Body of pancreas (tissue), 4 donors: ENCODE measurements at places on chromosomes 7 and 10.

DNA sequence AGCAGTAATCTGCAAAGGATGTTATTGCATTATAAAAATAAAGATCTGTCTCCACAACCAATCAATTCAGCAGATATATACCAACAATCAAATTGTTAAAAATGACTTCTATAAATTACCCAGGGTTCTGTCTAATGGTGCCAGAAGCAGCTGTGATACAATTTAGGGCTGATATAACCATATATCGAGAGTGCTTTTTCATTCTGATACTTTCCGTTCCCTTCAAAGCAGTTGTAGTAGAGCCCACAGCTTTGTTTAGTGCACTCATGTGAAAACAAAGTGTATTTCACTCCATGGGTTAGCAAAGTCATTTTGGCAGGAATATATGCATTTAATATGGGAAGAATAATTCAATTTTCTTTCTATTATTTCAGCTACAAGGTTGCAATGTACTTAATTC is 83.1 kb upstream of the CHCHD3 start:
- DNase-seq, result no peak

DNA sequence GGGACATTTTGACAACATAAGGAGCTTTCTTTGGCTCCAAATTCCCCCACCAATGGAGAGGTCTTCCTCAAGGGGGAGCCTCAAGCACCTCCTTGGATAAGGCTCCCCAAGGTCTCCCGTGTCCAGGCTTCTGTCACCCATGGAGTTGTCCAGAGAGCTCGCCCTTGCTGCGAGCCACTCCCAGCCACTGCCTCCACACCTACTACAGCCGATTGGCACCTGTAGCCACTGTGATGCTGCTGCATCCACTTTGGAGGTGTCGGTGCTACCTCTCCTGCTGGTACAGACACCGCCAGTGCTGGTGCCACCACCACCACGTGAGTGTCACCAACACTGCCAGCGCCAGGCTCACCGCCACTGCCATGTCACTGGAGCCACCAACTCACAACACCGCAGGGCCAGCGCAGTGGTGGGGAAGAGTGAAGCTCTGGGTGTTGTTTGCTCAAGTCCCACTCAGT is 22.1 kb upstream of the ENO4 start:
- no peak for DNase-seq

GRCh38 chr7:123757095-123757494 is 8.3 kb upstream of the WASL start:
- DNase-seq, result no peak

GRCh38 chr7:4297165-4297917 is 384.8 kb upstream of the FOXK1 start:
- DNase-seq, result no peak

GRCh38 chr10:127278001-127278400 is 81.6 kb upstream of the INSYN2A start:
- no peak for DNase-seq

GRCh38 chr7:128703609-128704241 is 31.6 kb downstream of the GARIN1A start:
- no peak for DNase-seq

DNA sequence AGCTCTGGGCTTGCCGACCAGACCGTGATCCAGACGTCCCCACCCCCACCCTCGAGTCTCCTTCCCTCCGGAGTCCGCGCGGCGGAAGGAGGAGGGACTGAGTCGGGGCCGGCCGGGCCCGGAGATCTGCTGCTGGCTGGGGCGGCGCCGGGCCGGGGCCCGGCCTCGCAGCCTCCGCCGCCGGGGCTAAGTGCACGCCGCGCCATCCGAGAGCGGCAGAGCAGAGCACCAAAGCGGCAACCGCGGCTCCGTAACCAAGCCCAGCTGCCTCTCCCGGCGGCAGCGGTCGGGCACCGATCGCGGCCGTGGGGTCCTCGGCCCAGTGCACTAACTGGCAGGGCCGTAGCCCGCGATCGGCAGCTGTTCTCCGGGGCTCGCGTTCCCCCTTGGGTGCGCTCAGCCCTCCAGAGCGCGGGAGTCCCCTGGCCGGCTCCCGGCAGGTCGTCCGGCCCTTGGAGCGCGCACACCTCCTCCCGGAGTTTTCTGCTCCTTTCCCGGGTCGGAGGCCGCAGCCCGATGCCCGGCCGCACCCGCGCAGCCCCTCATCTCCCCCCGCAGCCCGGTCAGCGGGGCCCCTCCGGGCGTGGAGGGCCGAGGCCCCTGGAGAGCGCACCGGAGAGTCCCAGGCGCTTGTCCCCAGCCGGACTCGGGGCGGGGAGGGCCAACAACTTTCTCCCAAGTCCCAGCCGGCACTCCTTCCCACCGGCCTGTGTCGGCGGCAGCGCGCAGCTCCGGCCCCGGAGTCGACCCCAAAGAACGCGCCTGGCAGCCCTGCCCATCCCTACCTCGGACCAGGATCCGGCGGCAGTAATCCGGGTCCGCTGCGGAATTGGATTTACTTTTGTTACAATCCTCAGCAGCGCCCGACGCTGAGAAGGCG is 799 bp downstream of the VAX1 start:
- DNase-seq, result peak; percentile 22

GRCh38 chr10:67657775-67658174 is 38.2 kb downstream of the CTNNA3 start:
- DNase-seq, result no peak

DNA sequence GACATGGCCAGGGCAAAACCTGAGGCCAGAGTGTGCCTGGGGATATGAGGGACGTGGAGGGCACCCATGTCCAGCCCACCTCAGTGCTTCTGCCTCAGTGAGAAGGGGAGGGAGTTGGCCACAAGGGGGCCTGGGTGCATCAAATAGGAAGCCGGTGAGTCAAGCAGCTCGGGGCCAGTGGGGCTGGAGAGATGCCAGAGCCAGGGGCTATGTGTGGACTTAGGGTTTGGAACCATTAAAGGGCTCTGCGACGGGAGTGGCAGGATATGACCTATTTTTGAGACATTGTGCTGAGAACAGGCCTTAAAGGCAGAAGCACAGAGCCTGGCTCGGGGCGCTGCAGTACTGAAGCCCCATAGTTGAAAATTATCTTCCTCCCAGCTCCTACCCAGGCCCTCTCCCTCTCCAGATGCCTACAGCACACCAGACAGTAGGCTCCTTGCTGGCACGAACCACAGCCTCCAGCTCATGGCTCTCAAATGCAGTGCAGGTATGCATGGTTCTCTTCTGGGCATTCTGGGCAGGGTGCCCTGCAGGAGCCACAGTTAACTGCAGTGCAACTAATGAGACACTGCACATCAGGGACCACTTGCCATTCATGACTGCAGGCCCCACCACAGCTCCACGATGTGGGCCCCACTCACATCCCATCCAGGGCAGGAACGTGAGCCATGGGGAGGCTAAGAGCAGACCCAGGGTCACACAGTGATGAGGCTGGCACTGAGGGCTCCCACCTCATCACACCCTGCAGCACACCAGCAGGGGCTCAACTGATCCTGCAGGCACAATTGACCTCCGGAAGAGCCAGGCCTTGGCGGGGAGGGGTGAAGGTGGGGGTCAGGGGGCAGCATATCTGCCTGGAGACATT is 7.2 kb upstream of the PGAM2 start:
- DNase-seq, result peak; percentile 52

- DNase-seq, result no peak
Measured at GRCh38 chr7:29956487-29956836, 33.1 kb downstream of the SCRN1 start.

DNA sequence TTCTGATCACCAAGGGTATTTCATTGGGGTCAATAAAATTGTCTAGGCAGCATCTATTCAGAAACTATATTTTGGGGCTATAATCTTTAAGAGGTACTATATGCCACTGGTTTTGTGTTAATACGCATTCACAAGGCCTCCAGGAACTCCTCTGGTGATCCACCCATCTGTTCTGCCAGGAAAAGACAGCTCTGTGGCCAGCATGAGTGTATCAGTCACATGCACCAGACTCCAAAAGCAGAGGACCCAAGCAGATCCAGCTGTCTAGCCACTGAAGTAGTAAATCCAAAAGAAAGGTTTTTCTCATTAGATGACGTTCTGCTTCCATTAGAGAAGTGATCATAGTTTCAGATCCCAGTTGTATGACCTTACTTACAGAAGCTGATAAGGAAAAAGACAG is 199.6 kb upstream of the CELF2 start:
- peak; percentile 31 for DNase-seq

DNA sequence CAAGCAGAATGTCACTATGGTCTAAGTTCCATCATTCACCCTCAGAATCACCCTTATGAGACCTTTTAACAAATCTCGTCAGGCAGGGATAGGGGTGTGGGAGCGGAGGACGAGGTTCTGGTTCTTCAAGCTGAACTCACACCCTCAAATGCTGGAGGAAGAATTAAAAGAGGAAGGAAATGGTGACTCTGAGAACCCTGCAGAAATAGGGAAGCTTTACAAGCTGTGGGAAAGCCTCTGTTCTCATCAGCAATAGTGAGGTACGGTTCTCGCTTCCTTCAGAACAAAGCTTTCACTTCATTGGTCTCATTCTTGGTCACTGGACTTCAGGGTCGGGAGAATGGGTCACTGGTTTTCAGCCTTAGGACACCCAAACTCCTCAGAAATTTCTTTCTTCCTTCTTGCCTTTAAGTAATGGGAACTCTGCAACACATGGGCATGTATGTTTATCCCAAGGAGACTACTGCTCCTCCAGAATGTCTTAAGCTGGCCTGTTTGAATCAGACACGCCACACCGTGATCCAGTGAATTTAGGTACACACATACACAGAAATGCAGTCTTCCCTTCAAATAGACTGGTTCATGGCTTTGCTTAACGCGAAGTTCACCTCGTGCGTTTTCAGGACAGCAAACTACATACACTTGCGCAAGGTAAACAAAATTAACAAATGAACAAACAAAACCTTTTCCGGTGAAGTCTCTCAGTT is 226.0 kb downstream of the SFMBT2 start:
- no peak for DNase-seq

DNA sequence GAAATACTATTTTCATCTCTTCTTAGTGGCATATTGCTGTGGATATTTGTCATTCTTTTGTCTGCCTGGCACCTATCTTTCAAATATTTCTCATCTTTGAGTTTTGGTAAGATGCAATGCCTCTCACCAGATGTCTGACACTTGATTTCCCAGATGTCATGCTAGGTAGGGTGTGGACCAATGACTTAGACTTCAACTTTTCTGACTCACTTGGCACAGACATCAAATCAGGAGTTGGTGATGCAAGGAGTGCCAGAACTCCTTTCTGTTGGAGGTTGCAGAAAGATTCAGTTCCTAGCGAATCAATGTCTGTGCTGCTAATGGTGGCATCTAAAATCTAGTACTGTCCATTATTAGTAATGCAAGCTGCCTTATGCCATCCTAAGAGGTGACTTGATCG is 216.9 kb upstream of the FERD3L start:
- no peak for DNase-seq

DNA sequence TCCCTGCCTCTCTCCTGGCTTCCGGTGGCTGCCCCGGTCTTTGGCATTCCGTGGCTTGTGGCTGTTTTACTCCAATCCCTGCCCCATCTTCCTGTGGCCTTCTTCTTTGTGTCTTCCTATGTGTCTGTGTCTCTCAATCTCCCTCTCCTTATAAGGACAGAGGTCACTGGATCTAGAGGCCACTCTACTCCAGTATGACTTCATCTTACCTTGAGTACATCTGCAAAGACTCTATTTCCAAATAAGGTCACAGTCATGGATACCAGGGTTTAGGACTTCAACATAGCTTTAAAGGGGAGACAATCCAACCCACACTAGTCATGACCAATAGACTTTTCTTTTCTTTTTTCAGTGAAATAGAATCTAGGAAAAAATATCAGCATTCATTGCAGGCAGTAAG is 153.3 kb upstream of the INSYN2A start:
- no peak for DNase-seq

DNA sequence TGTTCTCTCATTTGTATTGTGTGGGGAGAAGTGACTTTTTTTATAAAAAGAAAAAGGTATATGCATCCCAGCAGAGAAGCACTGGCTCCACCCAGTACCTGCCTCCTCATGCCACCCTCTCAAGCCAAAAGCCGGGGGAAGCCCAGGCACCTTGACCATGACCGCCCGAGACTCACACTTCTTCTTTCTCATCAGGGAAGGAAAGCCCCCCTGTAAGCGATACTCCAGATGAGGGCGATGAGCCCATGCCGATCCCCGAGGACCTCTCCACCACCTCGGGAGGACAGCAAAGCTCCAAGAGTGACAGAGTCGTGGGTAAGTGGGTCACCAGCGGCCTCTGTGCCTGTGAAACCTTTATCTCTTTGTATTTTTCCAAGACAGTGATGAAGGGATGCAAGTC is 22.9 kb downstream of the IKZF1 start:
- no peak for DNase-seq

GRCh38 chr7:111630862-111631261 is 68.6 kb upstream of the IMMP2L start:
- no peak for DNase-seq

- DNase-seq, result no peak
Measured at GRCh38 chr7:51591223-51591622, 274.6 kb upstream of the COBL start.

- DNase-seq, result no peak
Measured at GRCh38 chr7:1741751-1742554, 71.9 kb downstream of the ELFN1 start.

- no peak for DNase-seq
Measured at GRCh38 chr10:88246675-88247074, 336.4 kb downstream of the RNLS start.

GRCh38 chr10:51300617-51301304 is 226.5 kb downstream of the PRKG1 start:
- no peak for DNase-seq

GRCh38 chr7:1715671-1716074 is 45.6 kb downstream of the ELFN1 start:
- no peak for DNase-seq

DNA sequence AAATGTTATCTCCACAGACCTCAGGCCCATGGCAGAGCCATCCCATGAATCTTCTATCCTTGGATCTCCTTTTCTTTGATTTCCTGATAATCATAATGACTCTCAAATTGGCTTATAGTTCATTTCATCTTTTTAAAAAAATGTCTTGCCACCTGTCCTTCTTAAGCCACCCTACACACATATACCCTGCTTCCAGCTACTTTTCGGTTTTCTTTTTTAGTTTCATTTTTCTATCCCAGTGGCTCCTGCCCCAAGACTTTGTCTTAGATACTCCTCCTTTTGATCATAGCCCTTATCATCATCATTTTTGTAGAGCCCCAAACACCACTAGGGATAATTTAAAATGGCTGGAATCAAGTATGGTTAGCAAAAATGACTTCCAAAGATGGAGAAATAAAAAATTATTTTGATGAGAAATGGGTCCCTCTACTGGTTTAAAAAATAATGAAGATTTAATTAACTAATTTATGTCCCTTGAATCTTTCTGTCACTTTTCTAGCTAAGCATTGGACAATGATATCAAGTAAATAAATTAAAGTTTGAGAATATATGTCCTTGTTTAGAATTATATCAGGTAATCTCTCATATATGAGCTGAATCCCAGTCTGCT is 277.3 kb upstream of the SEMA3D start:
- DNase-seq, result no peak

DNA sequence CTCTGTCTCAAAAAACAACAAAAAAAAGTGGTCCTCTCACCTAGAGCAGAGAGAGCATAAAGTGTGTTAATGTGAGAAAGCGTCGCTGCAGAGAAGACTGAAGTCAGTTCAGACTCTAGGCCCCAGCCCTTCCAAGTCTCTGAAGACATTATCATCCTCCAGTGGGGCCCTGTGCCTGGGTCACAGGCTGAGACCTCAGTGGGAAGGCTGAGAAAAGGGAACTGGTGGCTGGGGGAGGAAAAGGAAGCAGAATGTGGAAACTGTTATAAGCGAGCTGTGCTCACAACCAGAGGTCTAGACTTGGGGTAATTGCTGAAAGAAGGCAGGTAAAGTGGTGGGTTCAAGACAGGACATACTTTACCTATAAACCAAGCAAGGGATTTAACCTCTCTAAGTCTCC is 4.9 kb upstream of the RRP12 start:
- DNase-seq, result no peak
